Mesenchymal stem cell (in vitro differentiated cells and primary cell): ENCODE measurements at places on chromosomes 1 and 21.

DNA sequence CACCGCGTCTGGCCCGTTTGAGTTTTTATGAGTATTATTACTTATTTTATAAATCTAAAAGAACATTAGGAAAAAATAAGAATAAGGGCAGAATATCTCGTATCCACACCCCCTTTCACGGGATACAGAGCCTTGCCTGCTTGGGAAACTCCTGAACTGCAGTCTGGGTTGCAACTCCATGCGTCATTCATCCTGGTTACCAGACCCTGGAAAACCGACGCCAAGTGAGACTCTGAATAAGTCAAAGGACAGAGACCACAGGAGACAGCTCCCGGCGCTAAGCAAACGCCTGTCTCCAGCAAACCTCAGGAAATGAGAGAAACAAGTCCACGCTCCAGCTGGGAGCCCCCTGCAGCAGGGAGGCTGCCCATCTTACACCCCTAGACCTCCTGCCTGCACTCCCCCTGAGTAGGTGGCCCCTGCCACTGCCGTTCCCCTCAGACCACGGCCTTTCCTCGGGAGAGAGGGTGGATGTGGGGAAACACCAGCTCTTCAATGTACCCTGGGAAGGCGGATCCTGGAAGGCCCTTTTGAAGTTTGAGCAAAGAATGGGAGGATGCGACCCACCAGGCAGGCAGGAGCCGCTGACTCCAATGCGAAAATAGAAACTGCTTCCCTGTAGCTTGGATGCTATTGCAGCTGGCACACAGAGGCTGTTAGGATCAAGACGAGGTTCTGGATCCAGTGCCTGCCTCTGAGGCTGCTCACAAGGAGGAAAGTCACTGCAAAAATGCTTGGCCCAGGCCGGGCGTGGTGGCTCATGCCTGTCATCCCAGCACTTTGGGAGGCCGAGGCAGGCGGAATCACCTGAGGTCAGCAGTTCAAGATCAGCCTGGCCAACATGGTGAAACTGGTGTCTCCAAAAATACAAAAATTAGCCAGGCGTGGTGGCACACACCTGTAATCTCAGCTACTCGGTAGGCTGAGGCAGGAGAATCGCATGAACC, 37.7 kb upstream of the GPR157 start:
- peak; percentile 59 for DNase-seq

DNA sequence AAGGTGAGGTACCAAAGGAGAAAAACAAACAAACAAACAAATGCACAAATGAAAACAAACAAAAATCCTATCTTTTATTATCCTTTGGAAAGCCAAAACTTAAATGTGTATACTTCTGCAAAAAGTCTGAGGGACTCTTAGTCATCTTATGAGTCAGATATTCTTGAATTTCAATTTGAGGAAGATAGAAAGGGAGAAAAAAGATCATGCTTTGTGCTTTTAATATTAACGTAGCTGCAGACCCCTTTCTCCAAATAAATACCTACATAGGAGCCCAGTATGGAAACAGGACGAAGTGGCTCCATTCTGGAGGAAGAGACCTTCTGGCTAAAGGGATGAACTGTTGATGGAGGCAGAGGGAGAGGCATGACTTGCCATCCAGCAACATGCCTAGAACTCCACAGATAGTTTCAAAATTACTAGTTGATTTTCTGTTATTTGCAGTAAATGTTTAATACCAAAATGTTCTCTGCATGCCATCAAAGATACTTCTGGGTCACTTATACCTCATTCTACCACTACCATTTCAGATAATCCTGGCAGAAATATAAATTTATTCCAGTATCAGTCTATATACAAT, 25.4 kb downstream of the NUP210L start:
- no peak for DNase-seq

DNA sequence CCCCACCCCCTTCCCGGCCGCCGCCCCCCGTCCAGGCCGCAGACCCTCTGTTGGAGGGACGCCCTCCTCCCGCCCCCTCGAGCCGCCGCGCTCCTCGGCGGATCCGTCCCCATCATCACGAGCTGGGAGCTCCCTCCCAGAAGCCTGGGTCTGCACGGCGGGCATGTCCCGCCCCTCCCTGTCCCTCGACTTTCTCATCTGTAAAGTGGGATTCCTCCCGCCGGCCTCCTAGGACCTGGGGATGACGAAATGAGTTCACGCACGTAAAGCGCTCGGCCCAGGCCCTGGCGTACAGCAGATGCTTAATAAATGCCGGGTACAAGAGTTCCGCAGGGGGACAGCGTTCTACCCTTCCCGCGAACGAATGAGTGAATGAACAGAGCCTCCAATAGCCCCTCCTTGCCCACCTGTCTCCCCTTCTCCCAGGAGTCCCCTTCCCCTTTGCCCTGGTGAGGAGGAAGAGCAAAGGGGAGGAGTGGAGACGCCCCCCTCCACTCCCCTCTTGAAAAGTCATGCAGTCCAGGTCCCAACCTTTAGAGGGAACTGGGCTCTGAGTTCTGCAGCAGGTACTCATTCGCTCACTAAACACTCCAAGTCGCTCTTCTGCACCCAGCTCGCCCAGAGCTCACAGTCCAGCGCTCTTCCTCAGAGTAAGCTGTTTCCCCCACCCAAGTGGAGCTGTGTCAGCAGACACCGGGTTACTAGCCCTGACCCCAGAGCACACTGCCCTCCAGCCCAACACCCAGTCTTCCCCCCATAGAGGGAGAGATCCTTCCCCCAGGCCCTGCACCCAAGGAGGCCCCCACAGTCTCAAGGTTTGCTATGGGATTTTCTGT, 16.8 kb downstream of the RAP1GAP start:
- no peak for DNase-seq

DNA sequence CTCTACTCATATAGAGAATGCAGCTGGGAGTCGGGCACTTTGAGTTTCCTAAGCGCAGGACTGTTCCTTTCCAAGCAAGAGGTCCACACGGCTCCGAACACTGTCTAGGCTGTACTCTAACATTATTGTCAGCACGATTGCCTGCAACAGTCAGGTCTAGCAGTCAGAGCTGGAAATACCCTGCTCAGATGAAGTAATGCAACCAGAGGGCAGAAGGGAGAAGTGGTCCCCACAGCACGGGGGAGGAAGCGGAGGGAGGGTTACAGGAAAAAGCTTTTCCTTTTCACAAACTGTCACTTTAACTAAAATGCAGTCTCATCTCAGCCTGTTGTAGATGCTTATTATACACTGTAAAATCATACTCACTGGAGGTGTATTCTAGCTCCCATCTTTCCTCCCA, 98.9 kb upstream of the SLC44A3 start:
- DNase-seq: no peak

GRCh38 chr1:38953433-38953860, 11.8 kb upstream of the RHBDL2 start:
- DNase-seq: no peak

GRCh38 chr1:42439940-42440339, 15.9 kb downstream of the ZMYND12 start:
- no peak for DNase-seq

DNA sequence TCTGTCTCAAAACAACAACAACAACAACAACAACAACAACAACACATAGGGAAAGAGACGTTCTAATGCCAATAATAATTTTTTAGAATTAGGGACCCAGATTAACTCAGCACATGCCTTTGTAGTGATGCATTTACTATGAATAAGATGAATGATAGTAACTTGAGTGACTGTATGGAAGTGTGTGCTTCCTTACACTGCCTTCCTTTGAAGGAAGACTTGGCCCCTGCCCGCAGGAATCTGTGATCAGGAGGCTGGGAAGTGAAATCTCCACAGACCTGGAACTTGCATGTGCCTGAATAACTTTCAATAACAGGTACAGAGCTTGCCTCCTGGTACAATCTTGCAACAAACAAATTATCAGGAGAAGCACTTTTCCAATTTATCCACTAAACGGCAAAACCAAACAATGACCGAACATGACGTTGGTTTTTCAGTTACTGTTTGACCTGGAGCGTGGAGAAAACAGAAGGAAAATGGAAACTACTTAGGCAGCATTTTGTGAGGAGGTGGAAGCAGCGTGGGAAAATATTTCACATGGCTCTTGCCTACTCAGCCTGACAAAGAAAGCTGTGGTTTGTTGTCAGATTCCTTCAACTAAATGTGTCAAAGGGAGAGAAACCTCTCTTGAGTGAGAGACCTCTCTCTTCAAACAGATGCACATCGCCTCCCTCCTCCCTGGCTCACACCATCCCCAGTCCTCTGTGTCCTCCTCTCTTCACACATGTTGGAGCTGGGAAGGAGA, 10.1 kb upstream of the ABCA4 start:
- peak; percentile 55 for DNase-seq

- DNase-seq: no peak
Observed at GRCh38 chr1:110879758-110880606, 7.0 kb downstream of the CD53 start.

GRCh38 chr1:111190931-111191451, 9.5 kb downstream of the DENND2D start:
- DNase-seq: peak; percentile 52

DNA sequence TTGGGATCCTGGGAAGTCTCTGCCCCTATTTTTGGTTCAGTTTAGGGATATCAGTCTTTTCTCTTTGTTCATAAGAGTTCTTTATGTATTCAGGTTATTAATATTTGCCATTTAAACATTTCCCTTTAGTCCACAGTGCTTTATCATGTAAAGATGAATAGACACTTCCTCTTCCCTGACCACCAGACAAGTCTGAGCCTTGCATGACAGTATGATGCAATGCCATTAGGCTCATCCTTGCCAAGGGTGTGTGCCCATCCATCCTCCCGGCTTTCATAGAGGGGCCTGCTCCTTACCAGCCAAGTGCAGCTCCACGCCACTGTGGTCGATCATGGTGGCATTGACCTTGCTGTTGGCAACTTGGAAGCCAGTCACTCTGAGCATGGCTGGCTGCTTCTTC, 52.1 kb downstream of the ZSCAN20 start:
- no peak for DNase-seq

DNA sequence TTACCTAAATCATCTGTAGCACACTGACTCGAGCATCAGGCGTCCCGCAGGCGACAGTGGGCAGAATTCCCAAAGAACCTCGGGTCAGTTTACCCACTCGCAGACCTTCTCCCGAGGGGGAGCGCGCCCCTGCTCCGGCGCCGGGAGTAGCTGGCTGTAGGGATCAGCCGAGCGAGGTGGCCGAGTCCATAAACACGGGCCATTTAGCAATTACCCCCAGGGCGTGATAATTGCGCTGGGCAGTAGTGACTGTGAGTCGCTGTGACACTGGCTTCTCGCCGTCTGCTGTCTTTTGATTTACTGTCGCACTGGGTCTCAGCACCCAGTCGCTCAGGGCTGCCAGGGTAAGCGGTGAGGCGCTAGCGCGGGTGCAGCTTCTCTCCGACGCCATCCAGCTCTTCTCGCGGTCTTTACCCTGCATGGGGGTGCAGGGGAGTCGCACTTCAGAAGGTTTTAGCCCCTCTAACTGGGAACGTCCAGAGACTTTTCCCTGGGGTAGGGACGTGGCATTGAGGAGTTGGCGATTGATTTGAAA, 16.2 kb downstream of the HLX start:
- DNase-seq: no peak

DNA sequence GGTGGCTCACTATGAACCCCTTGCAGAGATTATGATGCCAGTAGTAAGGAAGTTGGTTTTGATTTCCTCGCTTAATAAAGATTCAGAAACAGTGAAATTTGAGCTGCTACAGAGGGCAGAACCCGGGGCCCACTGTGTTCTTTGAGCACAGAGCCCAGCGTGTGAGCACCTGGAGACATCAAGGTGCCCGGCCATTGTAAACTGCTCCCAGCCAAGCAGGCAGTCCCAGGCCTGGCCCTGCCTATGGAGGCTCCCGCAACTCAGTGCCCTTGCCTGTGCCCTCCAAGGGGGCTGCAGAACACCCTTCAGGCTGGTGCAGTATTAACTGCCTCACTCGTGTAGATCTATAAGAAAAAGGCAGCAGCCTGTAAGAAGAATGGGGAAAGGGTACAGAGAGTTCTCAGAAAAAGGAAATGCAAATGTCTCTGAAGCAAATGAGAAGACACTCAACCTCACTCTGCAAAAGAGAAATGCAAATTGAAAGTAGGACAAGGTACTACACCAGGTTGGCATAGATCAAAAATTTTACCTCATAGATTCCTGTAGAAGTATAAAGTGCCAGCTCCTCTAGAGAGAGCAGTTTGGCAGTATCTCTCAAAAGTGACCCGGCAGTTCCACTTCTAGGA, 323.7 kb downstream of the HHAT start:
- DNase-seq: no peak

- DNase-seq: no peak
Observed at GRCh38 chr1:155104605-155105534, 22.8 kb upstream of the EFNA1 start.

- DNase-seq: peak; percentile 92
Observed at GRCh38 chr1:210236386-210236839, 3.8 kb downstream of the SERTAD4 start.

- peak; percentile 81 for DNase-seq
Observed at GRCh38 chr1:115781343-115781742, 12.8 kb upstream of the CASQ2 start.

DNA sequence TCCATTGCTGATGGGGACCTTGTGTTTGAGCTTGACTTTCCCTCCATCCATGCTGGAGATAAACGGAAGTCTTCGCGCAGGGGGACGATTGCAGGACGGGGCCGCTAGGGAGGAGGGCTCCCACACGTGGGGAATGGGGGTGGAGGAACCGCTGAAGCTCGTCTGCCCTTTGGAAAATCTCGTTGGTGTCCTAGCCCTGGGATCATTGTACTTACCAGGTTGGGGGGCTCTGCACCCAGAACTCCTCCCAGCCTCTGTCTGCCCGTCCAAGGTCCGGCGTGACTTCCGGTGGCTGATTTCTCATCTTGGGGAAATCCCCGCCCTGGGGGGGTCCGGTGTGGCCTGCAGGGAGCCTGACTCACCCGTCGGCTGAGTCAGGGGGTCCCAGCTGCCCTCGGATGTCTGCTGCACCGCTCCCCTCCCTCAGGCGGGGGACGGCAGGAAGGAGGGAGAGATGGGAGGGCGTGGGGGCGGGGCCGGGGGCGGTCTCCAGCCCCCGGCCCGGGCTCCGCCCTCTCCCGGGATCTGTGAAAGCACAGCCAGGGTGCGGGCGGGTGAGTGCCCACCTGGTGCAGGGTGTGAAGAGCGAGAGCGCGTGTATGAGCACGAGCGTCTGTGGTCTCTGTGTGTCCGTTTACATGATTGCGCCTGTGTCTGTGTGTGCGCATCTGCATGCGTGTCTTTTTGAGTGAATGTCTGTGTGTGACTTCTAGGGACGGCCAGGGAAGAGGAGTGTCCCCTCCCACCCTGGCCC, 35.8 kb downstream of the PIK3CD start:
- DNase-seq: peak; percentile 87

DNA sequence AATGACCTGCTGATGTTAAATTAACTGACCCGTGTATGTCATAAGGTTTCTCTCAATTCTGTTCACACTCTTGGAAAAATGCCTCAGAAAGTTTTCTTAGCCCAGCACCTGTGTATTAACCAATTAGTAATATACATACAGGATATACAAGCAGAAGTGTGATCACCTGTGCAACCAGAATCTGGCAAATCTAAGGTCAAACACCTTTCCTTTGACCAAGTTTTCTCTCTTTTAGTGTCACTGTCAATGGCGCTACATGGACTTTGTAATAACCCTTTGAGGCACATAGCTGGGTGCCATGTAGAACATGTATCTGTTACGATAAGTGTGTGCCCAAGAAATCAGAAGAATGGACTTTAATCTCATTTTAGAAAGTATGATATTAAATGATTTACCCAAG, 1.1 kb downstream of the NCSTN start:
- no peak for DNase-seq

- no peak for DNase-seq
Observed at GRCh38 chr1:179287946-179288345, 5.7 kb upstream of the SOAT1 start.

GRCh38 chr1:224825525-224826000, 103.9 kb upstream of the DNAH14 start:
- DNase-seq: no peak
